ENCODE measurements at places on chromosomes 3 and 15.

DNA sequence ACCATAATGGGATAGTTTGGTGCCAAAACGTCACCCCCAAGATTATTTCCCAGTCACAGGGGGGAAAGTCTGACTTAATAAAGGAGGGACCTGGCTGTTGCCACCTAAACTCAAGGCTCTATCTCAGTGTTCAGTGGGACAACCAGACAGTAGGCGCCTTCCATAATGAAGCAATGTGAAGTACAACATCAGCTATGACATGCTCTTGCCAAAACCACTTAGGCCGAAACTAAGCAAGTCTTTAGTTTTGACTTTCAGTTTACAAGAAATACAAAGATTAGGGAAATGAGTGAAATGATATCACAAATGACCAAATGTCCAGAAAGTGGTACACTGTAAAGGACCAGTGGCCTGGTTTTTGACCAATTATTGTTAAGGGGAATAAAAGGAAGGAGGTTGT is 32.9 kb downstream of the SOX14 start:
- DNase-seq = no peak

DNA sequence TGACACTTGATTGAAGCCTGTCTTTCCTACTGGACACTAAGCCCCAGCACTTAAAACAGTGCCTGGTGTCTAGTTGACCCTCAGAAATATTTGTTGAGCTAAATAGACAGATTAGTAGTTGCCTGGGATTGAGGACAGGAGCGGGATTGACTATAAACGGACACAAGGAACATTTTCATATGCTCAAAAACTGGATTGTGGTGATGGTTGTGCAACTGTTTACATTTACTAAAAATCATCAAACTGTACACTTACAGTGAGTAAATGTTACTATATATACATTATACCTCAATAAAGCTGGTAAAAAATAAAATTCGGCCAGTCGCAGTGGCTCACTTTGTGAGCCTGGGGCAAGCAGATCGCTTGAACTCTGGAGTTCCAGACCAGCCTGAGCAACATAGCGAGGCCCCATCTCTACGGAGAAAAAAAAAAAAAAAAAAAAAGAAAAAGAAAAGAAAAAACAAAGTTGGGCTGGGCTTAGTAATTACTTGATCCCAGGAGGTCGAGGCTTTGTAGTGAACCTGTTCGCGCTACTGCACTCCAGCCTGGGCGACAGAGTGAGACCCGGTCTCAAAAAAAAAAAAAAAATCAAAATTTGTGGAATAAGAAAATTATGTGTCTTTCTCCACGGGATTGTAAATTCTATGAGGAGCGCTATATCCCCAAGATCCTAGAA is 632 bp upstream of the IDH3A start:
- DNase-seq = no peak

DNA sequence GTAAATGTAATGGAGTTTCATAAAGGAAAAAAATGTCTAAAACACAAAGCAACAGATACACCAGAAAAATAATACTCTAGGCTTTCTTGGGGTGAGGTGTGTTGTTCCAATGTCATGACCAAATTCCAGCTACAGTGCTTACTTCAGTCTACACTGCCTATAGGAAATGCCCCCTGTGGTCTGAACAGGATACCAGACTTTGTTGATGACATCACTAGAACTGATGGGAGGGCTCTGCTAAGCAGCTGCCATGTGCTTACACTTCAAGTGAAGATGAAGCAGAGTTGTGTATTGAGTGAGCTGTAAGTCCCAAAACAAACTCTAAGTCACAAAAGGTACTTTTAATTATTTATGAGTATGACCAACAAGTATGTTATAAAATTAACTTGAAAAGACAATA is 456.1 kb upstream of the IL12A start:
- DNase-seq = no peak

GRCh38 chr3:109023656-109024254 is 70.1 kb upstream of the GUCA1C start:
- peak; percentile 23 for DNase-seq

GRCh38 chr3:16825617-16826204 is 59.0 kb upstream of the PLCL2 start:
- no peak for DNase-seq

GRCh38 chr3:178950676-178951075 is 120.9 kb downstream of the ZMAT3 start:
- no peak for DNase-seq

DNA sequence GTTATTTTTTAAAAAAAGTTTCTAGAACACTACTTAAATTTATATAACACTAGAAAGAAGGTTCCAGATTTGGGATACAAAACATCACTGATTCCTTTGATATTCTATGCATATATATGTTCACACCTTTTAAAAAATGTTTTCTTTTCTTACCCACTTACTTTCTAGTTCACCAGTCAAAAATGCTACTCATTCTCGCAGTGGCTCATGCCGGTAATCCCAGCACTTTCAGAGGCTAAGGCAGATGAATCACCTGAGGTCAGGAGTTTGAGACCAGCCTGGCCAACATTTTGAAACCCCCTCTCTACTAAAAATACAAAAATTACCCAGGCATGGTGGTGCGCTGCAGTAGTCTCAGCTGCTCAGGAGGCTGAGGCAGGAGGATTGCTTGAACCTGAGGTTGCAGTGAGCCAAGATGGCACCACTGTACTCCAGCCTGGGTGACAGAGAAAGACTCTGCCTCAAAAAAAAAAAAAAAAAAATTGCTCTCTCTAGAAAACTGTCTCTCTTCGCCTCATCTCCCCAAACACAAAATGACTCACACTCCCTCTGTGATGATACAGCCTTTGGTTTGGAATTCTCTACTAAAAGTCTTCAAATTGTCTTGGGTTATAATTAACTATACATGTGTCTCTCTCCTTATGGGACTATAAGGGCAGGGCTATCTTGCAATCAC is 52.6 kb upstream of the TGFBR2 start:
- DNase-seq = no peak

DNA sequence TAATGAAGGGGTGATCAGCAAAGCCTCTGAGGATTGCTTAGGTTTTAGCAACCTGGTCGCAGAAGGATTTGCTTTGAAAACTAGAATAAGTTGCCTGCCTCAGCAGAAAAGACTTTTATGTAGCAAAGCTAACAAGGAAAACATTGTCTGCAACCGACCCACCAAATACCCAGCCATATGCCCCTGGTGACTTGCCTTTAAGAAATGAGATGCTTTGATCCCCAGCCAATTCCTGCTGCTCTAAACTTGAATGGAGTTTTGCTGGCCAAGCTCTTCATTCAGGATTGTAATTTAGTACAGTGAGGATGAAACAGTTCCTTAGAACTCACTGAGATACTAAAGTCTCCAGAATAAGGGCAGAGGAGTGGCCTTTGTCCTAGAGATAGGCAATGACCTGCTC is 139.8 kb upstream of the PROK2 start:
- no peak for DNase-seq

DNA sequence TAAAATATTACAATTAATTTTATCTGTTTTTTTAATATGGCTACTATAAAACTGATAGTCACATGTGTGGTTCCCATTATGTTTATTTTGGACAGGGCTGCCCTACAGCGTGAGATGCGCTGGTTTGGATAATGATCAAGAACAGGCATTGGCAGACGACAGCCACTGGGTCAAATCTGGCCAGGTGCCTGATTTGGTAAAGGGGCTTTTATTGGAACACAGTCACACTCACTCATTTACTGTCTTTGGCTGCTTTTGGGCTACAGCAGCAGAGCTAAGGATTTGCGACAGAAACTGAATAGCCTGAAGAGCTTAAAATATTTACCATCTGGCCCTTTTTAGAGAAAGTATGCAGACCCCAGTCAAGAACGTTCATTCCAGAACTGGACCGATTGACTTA is 724.2 kb upstream of the CFAP20DC start:
- DNase-seq = no peak

DNA sequence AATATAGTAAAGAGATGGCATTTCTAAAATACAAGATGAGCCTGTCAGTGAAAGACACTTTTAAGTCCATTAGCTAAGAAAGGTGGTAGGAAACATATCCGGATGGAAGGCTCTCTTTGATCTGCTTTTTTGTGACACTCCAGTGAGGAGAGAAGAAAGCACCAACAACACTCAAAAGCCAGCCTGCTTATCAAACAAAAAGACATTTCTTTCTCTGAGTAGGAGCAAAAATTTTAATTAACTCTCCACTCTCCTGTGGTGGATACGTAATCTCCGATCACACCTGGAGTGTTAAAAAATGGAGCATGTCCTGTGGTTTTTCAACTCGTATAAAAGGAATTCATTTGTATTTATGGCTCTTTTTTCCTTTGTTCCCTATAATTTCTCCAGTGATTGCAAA is 65.3 kb downstream of the OXNAD1 start:
- DNase-seq = no peak

GRCh38 chr3:135908225-135908624 is 57.3 kb upstream of the PPP2R3A start:
- no peak for DNase-seq
